ENCODE measurements at places on chromosomes 5 and 9. TPM values are rescaled to one million over a fixed set of nuclear protein-coding genes. Genes with fewer than 3 reads are reported as not detected.

- DNase-seq: no peak
Measured at GRCh38 chr5:125743939-125744338, 679.3 kb upstream of the GRAMD2B start.

DNA sequence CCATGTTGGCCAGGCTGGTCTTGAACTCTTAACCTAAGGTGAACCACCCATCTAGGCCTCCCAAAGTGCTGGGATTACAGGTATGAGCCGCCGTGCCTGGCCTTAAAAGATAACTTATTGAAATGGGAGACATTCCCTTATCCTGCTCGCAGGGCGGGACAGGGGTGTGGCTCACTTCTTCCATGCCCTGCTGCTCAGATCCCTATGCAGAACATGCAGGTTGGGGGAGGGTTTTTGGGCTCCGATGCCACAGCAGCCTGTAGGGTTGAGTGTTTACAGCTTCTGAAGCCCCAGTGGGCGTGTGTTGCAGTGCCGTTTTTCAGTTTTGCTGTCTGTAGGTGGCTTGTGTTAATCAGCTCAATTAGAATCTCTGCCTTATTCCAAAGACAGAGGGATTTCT, 108.0 kb upstream of the BRINP1 start:
- no peak for DNase-seq

GRCh38 chr5:138725818-138726416, 27.3 kb upstream of the CTNNA1 start:
- no peak for DNase-seq

- DNase-seq: peak; percentile 27
Measured at GRCh38 chr9:110691002-110691549, 22.5 kb downstream of the MUSK start.

DNA sequence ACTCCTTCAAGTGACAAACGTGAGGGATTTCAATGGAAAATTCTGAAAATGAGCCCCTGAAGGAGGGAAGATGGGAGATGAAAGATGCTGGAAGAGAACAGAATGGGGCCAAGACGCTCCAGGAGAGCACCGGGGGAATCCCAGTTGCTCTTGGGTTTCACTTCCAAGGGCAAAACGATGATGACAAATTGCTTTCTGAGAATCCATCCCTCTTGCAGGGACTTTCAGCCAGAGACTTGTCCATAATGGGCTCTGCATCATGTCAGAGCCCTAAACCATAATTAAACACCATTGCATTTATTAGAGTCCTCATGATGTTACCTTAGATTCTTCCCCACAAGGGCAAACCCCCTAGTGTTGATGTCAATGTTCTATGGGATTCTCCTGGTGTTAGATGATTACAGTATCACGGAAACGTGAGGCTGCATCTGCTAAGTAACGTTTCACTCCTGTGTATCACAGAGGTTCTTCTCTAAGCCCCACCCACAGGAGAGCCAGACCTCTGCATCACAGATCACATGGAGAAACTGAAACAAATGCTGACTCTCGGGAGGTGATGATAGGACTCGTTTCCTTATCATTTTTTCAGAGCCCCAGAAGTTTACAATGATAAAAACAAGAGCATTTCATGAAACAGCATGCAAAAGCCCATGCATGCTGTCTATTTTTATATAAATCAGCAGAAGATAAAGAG, 114.4 kb downstream of the TENT4A start:
- no peak for DNase-seq

GRCh38 chr5:170238456-170239196, 5.8 kb downstream of the C5orf58 start:
- DNase-seq: no peak

GRCh38 chr9:94813379-94813778, 86.9 kb downstream of the AOPEP start:
- DNase-seq: no peak

DNA sequence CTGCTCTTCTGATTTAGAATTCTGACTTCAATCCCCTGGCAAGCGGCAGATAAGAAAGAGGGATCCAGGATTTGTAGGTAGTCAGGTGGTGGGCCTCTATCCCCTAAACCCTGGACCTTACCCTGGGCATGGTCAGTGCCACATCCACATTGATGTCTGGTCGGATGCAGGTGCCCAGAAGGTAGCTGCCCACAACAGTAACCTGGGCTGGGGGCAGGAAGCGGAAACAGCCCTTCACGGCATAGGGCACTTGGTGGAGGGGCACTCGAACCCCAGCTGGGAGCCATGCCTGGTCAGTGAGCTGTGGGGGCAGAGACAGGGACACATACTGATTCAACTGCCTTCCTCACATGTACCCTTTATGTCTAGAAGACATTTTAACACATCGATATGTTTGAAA, 3.8 kb downstream of the NOL6 start:
- DNase-seq: no peak

- DNase-seq: no peak
Measured at GRCh38 chr9:25442526-25442925, 235.7 kb downstream of the TUSC1 start.

DNA sequence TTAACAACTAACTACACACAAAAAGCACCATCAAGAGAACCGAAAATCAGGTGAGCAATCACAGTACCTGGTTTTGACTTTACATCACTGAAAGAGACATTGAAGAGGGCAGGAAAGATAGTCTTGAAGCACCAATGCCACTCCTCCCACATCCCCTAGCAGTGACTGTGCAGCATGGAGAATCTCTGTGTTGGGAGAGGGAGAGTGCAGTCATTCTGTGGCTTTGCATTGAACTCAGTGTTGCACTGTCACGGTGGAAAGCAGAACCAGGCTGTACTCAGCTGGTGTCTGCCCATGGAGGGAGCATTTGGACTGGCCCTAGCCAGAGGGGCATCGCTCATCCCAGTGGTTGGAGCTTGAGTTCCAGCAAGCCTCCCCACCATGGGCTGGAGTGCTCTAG, 40.4 kb downstream of the C5 start:
- no peak for DNase-seq

DNA sequence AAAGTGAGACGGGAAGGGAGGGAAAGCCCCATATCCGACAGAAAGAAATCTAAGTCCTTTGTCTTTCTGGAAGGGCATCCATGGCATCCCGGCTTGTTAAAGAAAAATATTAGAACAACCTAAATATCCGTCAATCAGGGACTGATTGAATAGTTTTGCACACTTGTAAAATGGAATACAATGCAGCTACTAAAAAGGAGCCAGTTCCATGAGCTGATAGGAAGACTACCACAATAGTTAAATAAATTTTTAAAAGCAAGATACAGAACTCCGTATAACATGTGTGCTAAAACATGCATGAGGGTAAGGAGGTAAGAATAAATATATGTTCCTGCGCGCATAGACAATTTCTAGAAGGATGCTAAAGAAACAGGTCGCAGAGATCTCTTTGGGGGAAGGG, 12.8 kb upstream of the GNPDA1 start:
- no peak for DNase-seq

DNA sequence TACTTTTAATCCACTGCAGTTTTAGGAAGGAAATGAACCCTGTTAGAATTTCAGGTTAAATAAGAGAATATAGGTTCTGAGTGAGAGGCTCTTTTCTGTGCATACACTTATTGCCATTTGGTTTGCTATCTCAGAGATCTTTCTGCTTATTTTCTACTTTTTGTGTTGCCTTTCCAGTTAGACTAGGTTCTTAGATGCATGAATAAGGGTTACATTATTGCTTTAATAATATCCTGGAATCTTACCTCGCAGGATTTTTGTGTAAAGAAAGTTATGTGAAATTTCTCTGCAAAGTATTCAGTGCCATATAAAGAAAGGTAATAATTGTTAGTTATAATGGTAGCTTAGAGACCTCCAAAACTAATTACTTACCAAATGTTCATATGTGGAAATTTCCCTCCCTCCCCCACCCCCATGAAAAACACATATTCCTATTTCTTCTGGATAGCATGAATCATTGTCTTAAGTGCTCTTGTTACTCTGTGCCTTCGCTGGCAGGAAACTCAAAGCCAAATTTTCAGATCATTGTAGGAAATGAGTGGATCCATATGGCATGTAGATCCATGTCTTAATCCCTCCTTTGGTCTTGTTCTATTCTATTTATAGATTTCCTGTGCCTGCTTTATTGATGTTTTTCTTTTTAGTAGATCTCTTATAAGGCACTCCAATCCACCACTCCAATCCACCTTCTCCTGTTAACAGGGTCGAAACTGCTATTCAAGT, 2.7 kb upstream of the APBA1 start:
- DNase-seq: peak; percentile 53

DNA sequence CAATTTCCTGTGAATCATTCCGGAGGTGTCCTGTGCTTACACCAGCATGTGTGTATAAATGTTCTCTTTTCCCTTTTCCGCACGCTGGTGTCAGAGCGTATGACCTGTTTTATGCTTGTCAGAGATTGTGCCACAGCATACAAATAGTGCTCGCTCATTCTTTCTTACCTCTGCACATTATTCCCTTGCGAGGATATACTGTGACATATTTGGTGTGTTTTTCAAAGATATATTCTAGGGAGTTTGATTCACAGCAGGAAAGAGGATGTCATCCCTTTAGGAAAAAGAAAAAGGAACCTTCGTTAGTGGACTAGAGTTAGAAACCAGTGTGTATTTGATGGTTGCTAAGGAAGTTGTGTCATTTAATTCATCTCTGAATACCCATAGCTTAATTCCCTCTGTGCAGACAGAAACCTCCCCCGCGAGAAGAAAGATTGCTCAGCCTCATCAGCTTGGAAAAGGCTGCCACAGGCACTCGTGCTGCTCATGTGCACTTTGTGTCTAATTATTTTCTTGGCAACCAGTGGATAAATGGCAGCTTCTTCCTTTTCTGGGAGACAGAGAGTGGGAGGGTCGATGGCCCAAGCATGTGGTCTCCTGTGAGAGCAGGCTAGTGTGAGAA, 14.7 kb upstream of the CCIN start:
- peak; percentile 29 for DNase-seq

GRCh38 chr5:15003511-15003920, 131.9 kb upstream of the ANKH start:
- peak; percentile 83 for DNase-seq

DNA sequence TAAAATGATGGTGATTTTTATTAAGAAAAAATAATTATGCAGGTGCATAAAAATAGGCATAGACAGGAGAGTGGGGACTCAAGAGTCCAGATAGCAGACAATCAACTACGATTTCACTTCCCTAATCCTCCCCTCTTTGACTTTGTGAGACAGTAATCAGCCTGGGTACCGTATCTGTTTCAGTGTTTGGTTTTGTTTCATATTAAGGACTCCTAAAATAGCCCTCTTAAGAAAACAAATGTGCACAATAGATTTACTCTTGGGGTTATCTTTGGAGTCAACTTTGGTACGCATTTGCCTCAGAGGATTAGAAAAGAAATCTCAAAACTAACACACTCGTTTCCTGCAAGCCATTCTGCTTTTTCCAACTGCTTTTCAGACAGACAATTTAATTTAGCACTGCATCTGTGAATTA, 96.3 kb downstream of the ZNF608 start:
- DNase-seq: no peak

DNA sequence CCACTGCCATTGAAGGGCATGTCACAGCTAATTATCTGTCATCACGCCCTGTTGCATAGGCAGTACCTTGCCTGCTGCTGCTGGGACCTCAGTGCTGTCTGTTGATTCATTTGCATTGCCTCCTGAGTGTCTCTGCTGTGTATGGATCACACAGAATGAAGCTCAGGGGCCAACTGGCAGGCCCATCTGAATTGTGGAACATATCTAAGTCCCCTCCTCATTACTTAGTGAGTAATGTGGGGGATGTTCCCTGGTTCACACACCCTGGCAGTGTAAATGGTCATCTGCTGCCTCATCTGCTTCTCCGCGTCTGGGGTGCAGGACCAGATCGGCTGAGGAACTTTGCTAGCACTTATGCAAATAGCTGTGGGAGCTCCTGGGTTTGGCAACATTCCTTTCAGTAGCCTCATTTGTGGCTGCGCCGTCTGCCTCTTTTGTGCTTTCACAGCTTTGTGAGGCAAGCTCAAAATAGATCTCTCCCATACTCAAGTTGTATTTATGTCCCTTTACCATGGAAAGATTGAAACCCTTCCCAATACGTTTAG, 25.4 kb downstream of the TYRP1 start:
- peak; percentile 23 for DNase-seq

GRCh38 chr5:56607074-56607473, 208.3 kb upstream of the MAP3K1 start:
- no peak for DNase-seq

- peak; percentile 9 for DNase-seq
Measured at GRCh38 chr5:123460296-123460729, 37.1 kb upstream of the CEP120 start.

DNA sequence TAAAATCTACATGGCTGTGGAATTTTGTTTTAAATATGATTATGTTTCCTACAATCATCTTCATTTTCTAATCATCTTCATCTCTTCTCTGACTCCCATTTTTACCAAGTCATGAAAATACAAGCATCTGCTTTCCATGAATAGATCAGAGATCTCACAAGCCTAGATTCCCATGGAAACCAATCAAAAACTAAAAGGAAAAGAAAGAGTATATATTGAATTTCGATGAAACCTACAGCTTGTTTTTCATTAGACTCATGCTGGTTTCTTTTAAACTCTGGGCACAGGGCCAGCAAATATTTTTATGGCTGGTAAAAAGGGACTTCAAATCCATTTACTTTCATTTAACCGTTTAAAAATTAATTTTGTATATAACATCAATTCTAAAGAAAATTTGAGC, 51.2 kb downstream of the INVS start:
- DNase-seq: peak; percentile 12

GRCh38 chr9:4927043-4927471, 58.0 kb upstream of the JAK2 start:
- no peak for DNase-seq

- DNase-seq: peak; percentile 69
Measured at GRCh38 chr9:131046581-131047202, 37.7 kb downstream of the LAMC3 start.

GRCh38 chr5:124262470-124262869, 484.0 kb downstream of the ZNF608 start:
- no peak for DNase-seq

DNA sequence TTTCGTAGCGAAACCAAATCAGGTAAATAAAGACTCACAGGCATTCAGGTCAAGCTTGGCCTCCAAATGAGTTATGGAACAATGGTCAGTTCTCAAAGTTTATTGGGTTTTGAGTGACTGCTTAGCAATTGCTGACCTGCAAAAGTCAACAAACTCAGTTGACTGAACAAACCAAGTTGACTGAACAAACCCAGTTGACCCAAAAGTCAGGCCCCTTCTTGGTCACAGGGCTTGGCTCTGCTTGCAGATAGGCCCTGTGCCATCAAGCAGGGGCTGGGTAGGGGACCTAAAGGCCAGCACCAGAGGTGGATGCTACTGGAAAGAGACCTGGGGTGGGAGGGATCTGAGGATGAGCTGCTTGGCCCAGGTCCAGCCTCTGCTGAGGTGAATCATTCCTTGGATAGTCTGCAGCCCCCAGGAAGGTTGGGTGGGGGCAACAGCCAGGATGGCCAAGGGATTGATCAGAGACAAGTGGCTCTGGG, 64.6 kb downstream of the GADD45G start:
- no peak for DNase-seq

GRCh38 chr5:72133212-72133990, 26.1 kb downstream of the MAP1B start:
- DNase-seq: peak; percentile 76

GRCh38 chr5:140273401-140273877, 29.5 kb downstream of the PFDN1 start:
- no peak for DNase-seq

Gene SLC23A1
- total RNA-seq: not detected

Gene PCDHB5
- 0.12 TPM for total RNA-seq

Gene FOXE1
- total RNA-seq: not detected

Gene CDH9
- not detected for total RNA-seq

Gene C8G
- total RNA-seq: 0.77 TPM

Data from PC-3 (cell line).